ENCODE measurements at places on chromosomes 7 and 10.

GRCh38 chr10:62738916-62739315 is 65.6 kb upstream of the ADO start:
- no peak for DNase-seq

DNA sequence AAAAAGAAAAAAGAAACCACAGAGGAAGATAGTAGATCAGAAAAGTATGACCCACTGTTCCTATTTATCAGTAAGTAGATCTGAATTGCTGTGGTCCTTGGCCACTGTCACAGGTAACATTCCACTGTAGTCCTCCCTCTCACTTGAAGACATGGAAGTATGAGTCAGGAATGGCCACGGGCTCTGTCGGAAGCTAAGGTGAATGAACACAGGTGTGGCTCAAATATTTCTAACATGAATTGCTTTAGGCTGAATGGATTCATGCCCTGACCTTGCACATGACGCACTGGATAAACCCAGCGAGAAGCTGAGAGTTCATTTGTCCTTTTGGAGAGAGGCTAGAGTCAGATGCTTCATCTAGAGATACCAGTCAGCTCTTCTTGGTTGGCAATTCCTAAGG is 224.5 kb upstream of the SP8 start:
- DNase-seq: no peak

- no peak for DNase-seq
These were observed 76.5 kb downstream of the AUTS2 start for GRCh38 chr7:69674701-69675182.

GRCh38 chr7:691361-692045 is 35.0 kb upstream of the DNAAF5 start:
- no peak for DNase-seq

DNA sequence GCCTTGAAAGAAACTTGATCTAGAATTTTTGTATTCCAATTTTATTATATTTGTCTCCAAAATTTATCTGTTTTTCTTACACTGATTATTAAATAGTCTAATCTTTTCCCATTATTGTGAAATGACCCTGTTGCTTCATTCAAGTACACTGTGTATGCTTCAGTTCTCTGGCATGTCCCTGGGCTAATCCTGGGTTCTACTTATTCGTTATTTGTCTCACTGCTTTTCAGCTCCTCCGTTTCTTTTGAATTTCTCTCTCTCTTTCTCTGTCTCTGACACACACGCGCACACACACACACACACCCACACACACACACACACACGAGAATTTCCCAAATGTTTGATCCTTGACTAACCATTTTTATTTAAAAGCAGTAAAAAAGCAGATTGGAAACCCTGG is 768.6 kb downstream of the NRG3 start:
- no peak for DNase-seq

GRCh38 chr10:49601857-49602256 is 8.3 kb upstream of the SLC18A3 start:
- DNase-seq: no peak

DNA sequence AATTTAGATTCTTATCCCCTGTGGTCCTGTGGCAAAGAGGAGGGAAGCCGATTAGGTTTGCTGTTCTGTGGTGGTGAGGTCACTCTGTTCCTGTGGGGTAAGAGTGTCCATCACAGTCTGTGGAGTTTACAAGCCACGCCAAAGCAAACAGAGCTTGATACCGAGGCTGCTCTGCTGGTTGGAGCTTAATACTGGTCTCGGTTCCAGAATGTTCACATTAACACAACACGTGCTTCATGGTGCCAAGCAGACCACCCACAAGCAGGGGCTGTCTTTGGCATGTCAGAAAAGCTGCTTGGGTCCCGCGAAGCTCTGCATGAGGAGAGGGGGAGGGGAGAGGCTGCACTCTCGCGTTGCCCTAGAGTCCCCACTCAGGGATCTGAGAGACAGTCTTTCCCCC is 47.5 kb downstream of the DNAJB6 start:
- DNase-seq: no peak

- DNase-seq: no peak
These were observed 6.1 kb upstream of the GPR85 start for GRCh38 chr7:113092762-113093161.

GRCh38 chr7:54773472-54774399 is 14.7 kb upstream of the SEC61G start:
- no peak for DNase-seq

DNA sequence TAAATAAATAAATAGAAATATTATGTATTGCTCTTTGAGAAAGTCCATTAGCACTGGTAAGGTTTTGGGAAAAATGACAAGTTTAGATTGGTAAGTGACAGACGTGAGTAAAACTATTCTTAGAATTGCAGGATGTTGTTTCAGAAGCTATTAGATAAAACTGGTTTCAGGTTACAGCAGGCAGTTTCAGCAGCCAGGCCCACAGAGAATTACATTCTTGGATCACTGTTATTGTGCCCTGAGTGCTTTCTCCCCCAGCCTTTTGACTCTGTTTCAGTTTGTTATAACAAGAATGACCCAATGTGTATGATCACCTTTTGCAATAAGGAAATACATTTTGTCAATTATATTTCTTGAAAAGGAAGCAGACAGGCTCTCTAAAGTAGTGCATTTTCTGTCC is 86.5 kb downstream of the DKK1 start:
- DNase-seq: no peak

DNA sequence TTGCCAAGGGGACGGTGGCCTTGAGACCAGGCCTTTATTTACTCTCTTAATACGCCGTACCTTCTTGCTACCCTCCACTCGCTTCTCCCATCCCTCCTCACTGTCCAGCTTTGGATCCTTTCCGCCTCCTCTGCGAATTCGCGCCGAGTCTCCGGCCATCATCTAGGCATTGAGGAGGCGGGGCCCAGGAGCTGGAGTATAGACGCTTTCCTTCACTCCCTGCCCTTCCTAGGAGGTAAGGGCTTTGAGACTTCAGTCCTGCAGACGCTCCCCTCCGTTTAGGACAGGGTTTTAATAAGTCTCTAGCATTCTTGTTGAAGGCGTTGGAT is 538 bp downstream of the TFAM start:
- no peak for DNase-seq

DNA sequence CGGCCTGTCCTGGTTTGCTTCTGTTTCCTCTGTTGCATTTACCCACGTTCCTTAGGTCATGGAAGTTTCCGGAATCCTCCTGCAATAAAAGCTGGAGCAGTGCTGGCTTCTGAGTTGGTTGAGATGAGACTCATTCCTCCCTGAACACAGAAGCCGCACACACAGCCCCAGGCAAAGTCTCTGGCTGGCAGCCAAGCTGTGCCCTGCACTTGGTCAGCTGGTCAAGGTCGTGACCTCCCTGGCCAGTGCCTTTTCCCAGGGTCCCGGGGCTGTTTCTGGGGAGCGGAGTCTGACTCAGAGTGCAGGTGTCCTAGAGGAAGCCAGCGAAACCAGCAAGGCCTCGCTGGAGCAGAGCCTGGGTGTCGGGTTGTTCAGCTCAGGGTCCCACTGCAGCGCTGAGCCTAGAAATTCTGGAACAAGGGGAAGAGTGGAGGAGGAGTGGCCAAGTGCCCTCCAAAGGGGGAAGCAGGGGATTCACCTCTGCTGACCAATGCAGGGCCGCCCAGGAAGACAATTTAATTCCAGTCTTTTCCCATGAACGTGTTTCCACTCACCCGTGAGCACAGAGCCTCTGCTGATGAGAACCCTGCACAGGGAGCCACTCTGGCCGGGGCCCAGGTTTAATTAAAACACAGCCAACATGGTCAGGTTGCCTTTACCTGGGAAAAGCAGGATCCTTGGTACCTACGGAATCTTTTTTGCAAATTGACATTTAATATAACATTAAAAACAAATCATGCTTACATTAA is 245.5 kb upstream of the PPP2R2D start:
- no peak for DNase-seq

DNA sequence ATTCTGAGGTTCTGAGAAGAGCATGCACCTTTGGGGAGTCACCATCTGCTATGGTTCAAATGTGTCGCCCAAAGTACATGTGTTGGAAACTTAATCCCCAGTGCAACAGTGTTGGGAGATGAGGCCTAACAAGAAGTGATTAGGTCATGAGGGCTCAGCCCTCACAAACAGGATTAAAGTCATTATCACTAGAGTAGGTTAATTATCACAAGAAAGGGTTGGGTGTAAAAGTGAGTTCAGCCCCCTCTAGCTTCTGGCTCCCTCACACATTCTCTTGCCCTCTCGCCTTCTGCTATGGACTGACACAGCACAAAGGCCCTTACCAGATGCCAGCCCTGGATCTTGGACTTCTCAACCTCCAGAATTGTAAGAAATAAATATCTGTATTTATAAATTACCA is 100.3 kb upstream of the C10orf90 start:
- no peak for DNase-seq

- no peak for DNase-seq
These were observed 361.5 kb downstream of the FRMD4A start for GRCh38 chr10:13969118-13969791.

DNA sequence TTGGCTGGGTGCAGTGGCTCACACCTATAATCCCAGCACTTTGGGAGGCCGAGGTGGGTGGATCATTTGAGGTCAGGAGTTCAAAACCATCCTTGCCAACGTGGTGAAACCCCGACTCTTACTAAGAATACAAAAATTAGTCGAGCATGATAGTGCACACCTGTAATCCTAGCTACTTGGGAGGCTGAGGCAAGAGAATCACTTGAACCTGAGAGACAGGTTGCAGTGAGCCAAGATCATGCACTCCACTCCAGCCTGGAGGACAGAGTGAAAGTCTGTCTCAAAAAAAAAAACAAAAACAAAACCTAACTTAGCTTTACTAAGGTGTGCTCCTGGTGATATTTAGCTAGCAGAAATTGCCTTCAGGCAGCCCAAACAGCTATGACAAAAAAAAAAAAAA is 24.3 kb upstream of the VDAC2 start:
- no peak for DNase-seq

DNA sequence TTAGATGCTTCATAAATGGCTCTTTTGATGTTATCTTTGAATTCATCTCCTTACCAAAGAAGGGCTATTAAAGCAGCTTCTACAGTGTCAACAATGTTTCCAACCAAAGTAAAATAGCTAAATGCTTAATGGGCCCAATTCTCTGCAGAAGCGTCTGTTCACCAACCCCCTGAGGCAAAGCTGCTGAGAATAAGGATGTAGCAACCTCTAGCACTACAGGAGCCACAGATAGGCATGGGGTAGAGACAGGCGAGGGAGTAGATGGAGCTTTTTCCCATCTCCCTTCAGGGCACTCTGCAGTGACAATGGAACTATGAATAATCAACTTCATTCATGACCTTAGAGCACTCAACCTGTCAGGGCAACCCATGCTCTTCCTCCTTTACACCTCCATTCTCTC is 134.1 kb downstream of the FZD1 start:
- DNase-seq: no peak

DNA sequence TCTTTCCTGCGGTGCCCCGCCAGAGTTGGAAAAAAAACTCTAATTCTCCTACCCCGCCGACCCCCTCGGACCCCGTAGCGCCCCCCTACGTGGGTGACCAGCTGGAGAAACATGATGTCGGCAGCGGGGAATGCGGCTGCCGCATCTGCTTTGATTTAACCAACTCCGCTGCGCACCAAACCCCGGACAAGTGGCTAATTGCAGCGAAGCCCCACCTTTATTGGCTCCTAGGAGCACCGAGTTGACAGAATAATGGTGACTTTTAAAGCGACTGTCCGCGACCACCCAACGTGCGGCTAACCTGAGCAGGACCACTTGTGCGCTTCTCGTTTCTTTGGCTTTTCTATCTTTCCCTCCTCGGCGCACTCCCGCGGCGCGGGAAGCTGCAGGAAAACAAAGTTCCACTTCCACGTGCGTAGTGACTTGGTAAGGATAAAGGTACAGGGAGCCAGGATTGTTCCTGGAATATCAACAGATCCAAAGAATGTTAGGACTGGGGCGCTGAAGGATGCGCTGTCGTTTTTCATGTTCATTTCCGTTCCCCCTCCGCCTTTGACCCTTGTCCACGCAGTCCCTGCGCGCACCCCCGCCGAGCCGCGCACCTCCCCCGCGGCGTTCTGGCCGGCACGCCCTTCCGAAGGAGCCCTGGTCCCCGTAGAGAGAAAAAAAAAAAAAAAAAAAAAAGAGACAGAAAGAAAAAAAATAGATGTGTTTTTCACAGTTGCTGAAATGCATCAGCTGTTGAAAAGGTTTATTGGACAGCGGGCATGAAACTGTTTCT is 1.4 kb downstream of the WNT16 start:
- no peak for DNase-seq

GRCh38 chr10:101223274-101224059 is 5.8 kb downstream of the LBX1 start:
- DNase-seq: no peak

GRCh38 chr7:29161231-29161630 is 14.9 kb upstream of the CPVL start:
- no peak for DNase-seq

DNA sequence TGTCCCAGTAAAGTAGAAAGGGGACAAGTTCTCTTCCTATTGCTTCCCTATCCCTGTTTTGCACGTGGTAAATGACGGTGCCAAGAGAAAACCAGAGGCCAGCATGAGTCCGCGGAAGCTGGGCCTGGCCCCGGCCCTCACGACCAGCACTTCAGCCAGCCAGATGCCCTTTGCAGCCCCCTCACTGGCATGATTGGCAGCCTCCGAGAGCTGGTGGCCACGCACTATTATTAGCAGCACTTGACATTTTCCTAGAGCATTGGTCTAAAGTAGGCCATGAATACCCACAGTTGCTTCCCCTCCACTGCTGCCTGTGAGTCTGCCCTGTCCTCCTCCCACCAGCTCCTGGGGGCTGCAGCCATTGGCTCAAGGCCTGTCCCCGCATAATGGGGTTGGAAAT is 369.1 kb downstream of the PLXNA4 start:
- no peak for DNase-seq

DNA sequence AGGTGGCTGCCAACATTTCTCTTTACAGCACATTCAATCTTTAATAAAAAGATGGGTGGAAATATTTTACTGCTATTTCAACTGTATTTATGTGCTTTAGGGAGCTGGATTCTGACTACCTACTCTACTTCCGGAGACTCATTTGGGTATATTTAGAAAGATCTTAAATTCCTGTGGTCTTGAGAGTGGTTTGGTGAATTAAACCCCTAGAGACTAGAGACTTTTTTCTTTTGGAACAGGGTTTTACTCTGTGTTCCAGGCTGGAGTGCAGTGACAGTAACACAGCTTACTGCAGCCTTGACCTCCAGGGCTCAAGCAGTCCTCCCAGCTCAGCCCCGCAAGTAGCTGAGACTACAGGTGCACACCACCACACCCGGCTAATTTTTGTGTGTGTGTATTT is 79.0 kb upstream of the HABP2 start:
- no peak for DNase-seq

GRCh38 chr7:37532636-37533035 is 84.0 kb upstream of the ELMO1 start:
- no peak for DNase-seq

DNA sequence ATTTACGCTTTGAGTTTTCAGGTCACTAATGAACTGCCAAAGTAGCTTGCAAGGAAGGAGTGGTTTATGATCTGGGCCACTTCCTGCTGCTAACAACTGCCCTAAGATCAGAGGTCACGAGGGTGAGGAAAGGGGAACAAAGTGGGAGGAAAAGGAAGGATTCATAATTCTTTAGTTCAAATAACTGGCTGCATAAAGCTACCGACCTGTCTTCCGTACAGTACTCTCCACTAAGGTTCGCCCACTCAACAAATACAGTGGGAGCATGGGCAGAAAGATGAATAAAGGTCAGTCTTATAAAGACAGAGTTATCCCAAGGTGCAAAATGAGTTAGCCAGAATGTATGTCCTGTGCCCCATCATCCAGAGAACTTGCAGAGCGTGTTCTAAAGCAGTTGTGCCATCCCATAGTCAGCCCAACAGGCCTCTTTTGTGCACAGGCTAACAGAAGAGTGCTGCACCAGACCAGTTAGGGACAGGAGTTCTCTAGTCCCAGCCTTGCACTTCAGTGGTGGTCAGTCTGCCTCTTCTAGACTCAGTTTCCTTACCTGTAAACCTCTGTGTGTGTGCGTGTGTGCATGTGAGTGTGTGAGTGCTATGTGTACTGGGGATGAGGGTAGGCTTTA is 65.9 kb downstream of the CREB3L2 start:
- DNase-seq: no peak
